ENCODE measurements at places on chromosomes 4 and X.

DNA sequence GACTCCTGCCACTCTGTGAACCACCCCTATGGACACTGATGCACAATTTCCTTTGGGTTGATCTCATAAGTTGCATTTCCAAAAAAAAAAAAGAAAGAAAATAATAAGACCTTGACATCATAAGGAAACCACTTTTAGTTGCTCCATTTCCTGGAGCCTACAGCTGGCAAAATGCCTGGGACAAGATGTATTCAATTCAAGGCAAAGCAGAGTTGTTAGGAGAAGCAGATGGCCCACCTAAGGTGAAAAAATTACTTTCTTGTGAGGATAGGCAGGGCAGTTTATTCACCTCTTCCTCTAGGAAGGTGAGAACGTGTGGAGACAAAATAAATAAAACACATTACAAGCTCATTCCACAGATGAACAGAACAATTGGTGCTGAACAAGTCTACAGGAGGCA is 14.1 kb upstream of the SCRG1 start:
- DNase-seq, result no peak

GRCh38 chr4:76067652-76068286 is 6.7 kb upstream of the ART3 start:
- peak; percentile 87 for DNase-seq

GRCh38 chr4:177099211-177099610 is 210.5 kb upstream of the NEIL3 start:
- no peak for DNase-seq

DNA sequence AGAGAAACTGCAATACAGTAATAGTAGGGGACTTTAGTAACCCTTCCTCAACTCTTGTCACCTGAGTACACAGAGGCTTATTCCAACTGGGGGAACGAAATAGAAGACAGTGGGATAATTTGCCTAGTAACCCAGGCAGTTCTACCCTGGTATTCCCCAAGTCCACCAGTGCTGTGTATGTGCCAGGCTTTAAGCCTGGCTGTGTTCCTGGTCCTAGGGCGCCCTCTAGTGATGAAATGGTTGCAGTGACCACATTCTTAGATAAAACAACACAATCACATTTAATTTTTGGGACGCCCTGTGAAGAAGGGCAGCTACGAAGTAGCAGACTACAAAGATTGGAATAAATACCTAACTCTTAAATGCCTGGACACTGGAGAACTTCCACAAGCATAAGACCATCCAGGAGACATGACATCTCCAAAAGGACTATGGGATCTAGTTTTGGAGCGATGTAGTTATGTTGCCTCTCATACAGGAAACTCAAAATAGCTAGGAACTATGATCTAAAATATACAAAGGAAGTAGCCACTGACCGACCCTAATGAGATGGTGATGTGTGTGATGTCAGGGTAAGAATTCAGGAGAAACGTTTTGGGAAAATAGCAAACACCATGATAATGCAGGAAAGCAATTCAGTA is 288.5 kb upstream of the ZCCHC13 start:
- DNase-seq, result peak; percentile 81

DNA sequence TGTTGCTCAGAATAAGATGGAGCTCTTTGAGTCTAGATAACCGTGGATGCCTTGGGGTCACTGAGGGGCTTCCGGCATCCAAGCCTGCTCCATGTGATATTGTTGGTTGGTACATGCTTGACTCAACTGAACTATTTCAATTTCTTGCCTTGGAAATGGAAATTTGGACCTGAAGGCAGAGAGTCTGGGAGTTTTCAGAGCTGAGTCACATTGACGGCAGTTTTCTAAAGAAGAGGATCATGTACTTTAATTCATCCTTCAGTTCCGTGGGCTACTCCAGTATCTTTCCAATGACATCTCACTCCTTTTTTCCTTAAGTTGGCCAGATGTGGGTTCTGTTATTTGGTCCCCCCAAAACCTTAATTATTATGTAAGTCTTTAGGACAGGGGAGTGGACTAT is 100.5 kb downstream of the MFAP3L start:
- no peak for DNase-seq

- no peak for DNase-seq
Observed at GRCh38 chr4:183286590-183287308, 33.3 kb downstream of the CLDN22 start.

GRCh38 chr4:54657185-54657550 is 589 bp upstream of the KIT start:
- no peak for DNase-seq

- DNase-seq, result no peak
Observed at GRCh38 chr4:66693694-66694093, 851.6 kb downstream of the CENPC start.
